NCI-H748 treated with DMSO at 0.1 percent for 48 hours (cell line): ENCODE measurements at places on chromosomes 12 and 14.

- DNase-seq = no peak
These were observed 8.9 kb downstream of the BICD1 start for GRCh38 chr12:32115404-32116104.

- peak; percentile 92 for DNase-seq
These were observed 1.8 kb downstream of the IGF1 start for GRCh38 chr12:102478405-102479098.

DNA sequence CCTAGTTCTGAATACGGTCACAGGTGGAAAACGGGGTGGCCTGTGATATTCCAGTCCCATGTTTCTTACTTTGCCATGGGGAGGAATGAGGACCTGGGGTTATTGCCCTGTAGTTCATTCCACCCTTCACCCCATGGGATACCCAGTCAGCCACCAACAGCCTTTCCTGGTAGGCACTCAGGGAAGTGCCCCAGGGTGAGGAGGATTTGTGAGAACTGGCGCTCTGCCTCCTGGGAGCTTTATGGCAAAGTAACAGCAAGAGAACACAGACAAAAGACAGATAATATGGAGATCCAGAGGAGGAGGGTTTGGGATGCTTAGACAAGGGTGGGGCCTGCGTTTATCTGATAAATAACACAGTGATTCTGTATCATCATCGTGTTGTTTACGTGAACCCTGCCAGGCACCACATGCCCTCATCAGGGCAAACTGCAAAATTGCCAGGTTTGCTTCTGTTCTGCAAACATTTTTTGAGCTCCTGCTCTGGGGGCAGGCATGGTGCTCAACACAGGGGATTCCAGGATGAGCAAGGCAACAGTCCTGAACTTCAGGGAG is 223.5 kb downstream of the SLC41A2 start:
- no peak for DNase-seq

GRCh38 chr14:66005900-66006434 is 480.2 kb upstream of the CCDC196 start:
- DNase-seq = no peak

- no peak for DNase-seq
These were observed 3.7 kb upstream of the NECAP1 start for GRCh38 chr12:8078398-8078797.

- DNase-seq = no peak
These were observed 13.8 kb downstream of the RFLNA start for GRCh38 chr12:124308741-124309140.

GRCh38 chr14:22792158-22792557 is 23.1 kb downstream of the SLC7A7 start:
- DNase-seq = no peak
